Calu3 (cell line): ENCODE measurements at places on chromosomes 6 and 20.
A peak's percentile ranks its signal among the peaks of the same experiment; 100 is the strongest.

GRCh38 chr6:73340048-73340447 lies 14.0 kb downstream of the DPPA5 start:
- no peak for DNase-seq

GRCh38 chr6:133809406-133809805 lies 79.5 kb upstream of the TCF21 start:
- no peak for DNase-seq

DNA sequence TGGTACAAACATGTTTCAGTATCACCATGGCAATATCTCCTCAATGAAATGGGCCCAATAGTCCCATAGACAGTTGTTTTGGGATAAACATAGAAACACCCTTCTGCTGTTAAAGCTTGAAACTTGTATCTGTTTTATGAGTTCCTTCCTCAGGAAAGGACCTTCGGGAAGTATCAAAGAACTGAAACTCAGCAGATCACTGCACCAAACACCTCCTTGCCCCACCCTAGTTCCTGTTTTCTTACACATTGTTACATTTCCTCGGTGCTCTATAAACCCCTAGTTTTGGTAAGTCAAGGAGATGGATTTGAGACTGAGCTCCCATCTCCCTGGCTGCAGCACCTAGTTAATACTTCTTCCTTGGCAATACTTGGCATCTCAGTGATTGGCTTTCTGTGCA lies 73.8 kb upstream of the ECI2 start:
- no peak for DNase-seq

DNA sequence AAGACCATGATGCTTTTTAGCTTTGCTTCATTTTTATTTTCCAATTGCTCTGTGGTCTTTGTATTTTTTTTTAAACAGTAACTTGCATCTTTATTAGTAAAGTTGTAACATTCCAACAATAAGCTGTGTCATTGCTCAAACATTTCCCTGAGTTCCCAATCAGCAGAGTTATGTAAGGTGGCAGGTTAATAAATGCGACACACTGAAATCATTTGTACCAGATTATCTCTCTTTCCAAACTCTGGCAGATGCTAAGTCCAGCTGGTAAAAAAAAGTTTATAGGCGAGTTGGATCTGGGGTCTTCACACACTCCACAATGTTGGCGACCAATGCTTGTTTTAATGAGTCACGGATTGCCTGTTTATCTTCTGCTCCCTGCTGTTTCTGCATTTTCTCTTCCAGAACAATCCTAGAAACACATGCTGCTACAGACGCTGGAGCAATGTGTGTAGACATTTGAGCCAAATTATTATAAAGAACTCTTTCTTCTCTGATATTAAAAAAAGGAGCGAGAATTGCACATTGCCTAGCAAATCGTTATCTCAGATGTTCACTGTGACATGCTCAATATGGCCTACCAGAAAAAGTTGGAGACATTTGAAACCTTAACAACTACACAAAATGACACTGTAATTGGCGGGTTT lies 113.6 kb upstream of the IFNGR1 start:
- DNase-seq: no peak

GRCh38 chr20:58753267-58753921 lies 60.8 kb downstream of the NPEPL1 start:
- no peak for DNase-seq

DNA sequence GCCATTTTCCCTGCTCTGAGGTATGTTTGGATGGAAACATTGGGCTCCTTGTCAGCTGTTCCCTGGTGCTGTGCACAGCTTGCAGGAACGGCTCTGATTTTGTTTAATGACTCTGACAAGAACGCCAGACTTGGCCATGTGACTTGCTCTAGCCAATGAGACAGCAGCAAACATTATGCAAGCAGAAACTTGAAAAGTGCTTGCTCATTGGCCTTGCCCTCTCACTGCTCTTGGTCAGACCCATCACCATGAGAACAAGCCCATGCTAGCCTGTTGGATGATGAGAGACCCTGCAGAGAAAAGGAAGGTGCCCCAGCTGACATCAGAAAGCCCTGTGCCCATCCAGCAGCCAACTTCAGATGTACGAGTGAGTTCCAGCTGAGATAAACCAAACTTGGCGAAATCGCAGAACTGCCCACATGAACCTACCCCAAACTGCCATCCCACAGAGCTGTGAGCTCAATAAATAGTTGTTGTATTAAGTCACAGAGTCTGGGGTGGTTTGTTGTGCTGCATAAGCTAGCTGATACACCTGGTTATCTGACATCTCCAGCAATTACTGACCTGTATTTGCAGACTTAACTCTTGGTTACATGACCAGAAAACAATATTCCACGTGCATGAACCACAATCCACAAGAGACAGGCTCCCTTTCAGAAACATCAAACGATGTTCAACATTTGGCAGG lies 96.9 kb downstream of the JPH2 start:
- peak; percentile 28 for DNase-seq

DNA sequence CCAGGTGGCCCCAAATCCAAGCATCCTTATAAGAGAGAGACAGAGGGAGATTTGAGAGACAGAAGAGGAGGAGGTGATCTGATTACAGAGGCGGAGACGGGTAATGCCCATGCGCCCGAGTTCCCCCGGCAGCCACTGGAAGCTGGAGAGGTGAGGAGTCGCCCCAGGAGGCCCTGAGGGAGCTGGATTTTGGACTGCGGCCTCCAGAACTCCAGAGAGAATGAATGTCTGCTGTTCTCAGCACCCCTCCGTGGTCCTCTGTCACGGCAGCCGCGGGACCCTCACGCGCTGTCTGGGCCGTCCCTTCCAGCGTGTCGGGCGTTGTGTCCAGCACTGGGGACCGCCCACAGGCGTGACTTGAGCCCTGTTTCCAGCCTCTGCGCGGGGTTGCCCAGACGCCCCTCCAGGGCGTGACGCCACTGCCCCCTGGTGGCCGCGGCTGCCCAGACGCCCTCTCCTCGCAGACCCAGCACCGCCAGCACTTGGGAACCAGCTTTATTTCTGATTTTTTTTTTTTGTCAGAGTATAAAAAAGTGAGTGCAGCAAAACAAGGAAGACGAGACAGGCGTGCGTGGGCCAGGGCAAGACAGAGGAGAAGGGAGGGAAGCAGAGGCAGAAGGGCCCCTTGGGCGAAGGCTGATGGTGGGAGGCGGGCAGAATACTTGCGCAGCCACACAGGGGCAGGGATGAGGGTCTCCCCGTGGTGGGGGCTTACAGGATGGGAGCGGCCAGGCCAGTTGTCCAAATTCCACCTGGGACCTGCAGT lies 4.1 kb upstream of the ZNF512B start:
- peak; percentile 98 for DNase-seq

GRCh38 chr6:57158658-57159057 lies 13.5 kb upstream of the BAG2 start:
- DNase-seq: no peak
